ENCODE measurements at places on chromosomes 1 and 21.

DNA sequence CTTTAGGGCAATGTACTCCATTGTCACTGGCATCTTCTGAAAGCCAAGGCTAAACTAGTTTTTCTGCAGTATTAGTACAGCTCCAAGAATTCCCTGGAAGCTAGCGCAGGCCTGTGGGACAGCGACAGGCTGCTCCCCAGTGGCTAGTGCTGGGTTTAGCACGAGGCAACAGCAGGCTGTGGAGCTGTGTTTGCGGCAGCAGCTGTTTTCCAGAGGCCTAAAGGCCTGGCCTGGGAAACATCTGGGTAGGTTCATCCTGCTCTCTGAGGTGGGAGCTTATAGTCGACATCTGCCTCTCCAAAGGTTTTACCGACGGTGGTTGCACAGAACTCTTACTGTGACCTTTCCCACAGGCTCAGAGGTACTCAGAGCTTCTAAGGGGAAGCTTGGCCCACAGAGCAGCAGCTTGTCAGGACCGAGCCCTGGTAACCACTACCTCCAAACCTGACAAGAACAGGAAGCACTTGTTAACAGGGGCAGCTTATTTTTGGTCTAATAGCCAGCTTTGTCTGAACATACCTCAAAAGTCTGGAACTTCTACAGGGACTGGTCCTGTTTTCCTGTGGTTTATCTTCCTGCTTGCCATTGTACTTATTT, 17.2 kb downstream of the CC2D1B start:
- no peak for DNase-seq

- DNase-seq: no peak
These were observed 69.5 kb downstream of the GPR137B start for GRCh38 chr1:236211815-236212214.

- DNase-seq: no peak
These were observed 4.6 kb upstream of the KNCN start for GRCh38 chr1:46555826-46556619.

DNA sequence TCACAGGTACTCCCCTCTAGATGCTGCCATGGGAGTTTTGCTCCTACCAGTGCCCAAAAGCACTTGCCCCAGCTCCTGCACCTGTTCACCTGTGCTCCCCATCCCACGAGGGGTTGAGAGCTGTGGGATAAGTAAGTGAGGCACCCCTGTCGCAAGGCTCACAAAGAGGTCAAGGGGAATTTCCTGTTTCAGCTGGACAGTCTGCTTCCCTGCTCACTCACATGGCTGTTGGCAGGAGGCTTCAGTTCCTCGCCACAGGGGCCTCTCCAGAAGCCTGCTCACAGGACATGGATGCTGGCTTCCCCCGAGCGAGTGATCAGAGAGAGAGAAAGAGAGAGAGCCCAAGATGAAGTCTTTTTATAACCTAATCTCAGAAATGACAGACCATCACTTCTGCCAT, 8.7 kb upstream of the NCMAP start:
- DNase-seq: no peak

- no peak for DNase-seq
These were observed 131.8 kb upstream of the GREM2 start for GRCh38 chr1:240743705-240744104.

GRCh38 chr1:212700223-212700891, 717 bp upstream of the BATF3 start:
- DNase-seq: no peak

DNA sequence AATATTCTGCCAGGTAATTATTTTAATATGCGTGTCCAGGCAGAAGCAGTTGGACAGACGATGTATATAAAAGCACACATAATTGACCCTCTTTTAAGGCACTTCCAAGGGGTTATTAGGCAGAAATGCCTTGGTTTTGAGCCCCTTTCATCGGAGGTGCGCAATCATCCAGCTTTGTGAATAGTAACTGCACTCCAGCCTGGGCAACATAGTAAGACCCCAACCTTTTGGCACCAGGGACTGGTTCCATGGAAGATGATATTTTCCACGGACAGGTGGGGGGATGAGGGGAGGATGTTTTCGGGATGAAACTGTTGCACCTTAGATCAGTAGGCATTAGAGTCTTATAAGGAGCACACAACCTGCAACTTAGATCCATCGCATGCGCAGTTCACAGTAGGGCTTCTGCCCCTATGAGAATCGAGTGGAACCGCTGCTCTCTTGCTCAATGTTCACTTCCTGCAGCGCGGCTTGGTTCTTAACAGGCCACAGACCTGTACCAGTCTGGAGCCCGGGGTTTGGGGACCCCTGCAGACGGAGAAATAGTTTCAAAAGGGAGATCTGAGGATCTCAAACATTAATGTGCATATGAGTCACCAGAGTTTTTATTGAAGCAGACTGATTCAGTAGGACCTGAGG, 1.8 kb upstream of the MCOLN2 start:
- DNase-seq: no peak

DNA sequence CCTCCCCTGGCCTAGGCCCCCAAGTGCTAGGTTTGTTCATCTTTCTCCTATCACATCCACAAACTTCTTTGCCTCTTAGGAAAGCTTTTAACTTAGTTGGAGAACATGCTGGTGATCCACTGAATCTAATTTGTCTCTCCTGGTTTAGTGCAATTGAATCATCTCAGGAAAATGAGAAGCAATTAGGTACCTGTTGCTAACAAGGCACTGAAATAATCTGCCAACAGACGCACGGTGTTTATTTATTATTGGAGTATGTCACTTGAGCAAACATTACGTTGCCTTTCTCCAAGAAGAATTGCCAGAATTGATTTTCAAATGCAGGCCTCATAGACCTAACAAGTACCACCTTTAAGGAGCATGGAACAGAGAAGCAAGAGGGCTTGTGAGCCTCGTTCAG, 309.4 kb downstream of the NFIA start:
- DNase-seq: no peak

DNA sequence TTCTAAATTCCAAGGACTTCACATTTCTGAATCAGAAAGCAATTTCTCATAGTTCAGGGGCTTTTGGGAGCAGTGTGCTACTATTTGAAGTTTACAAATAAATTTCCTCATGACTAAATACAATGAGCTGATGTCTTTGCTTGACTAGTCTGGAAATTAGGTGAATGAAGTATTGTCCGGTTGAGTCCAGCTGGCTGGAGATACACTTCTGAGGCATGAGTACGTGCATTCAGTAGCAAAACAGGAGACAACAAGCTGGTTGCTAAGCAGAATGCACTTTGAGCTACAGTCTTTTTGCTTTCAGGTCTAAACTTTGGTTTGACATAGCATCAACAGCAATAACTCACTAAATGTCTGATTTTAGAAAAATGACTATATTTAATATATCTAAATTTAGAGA, 27.1 kb downstream of the ZNHIT6 start:
- no peak for DNase-seq

GRCh38 chr1:6028042-6028850, 17.4 kb upstream of the KCNAB2 start:
- DNase-seq: peak; percentile 17

DNA sequence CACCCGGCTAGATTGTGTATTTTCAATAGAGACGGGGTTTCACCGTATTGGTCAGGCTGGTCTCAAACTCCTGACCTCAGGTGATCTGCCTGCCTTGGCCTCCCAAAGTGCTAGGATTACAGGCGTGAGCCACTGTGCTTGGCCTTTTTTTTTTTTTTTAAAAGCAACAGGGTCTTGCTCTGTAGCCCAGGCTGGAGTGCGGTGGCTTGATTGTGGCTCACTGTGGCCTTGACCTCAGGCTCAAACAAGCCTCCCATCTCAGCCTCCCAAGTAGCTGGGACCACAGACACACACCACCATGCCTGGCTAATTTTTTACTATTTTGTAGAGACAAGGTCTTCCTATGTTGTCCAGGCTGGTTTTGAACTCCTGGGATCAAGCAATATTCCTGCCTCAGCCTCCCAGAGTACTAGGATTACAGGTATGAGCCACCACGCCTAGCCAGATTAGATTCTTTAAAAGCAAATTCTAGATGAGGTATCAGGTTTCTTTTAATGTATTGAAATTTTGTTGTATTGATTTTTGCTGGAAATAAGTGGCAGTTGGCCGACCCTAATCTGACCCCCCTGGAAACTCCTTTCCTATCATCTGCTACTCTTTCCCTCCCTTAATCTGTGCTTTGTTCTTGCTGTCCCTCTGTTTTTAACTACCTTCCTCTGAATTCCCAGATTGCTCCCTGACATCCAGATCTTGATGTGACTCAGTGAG, 26.6 kb downstream of the ZFYVE9 start:
- no peak for DNase-seq

- no peak for DNase-seq
These were observed 222.9 kb upstream of the SGIP1 start for GRCh38 chr1:66311092-66311491.

DNA sequence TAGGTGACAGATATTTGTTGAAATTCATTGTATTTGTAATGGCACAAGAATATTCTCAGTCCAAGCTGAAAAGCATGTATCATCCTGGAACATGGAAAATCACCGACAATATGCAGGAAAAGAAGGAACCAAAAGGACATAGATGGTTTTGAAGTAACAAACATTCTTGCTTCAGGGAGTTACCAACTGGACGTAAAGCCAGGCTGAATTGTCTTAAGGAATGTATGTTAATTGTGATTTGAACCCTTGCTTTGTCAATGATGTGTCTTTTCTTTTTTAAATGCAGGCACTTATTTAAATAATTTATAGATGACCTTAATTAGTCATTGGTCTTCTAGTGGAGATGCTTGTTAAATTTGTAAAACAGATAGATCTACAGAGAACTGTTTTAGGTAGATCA, 489.4 kb upstream of the ZP4 start:
- DNase-seq: no peak

- no peak for DNase-seq
These were observed 18.2 kb downstream of the PHLDA3 start for GRCh38 chr1:201450721-201451291.

- no peak for DNase-seq
These were observed 150.8 kb downstream of the PEX14 start for GRCh38 chr1:10625554-10625953.

DNA sequence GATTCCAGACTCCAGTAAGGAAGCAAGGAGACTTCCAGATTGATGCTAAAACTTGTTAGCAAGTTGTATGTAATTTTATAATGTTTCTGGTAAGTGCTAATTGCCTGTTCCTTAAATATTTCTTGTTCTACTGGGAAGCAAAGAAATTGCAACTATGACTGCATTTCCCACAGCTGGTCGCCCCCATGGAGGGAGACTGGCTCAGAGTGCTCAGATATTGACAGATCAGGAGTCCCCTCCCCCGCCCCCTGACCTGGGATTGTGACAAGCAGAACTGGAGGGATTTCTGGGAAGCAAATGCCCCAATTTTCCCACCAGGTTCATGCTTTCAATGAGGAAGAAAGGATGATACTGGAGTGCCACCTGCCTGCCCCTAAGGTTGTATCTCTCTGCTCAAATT, 82.2 kb upstream of the HMGB4 start:
- no peak for DNase-seq

GRCh38 chr1:186473047-186473446, 12.1 kb upstream of the PDC start:
- no peak for DNase-seq

GRCh38 chr1:31778763-31779488, 14.8 kb upstream of the ADGRB2 start:
- no peak for DNase-seq

All from stimulated activated CD8-positive, alpha-beta memory T cell treated with anti-CD3 and anti-CD28 coated beads, Interleukin-15, amount 100 ng/mL, for 24 hours (primary cell).